ENCODE measurements at places on chromosomes 6 and 20.
A peak's percentile ranks its signal among the peaks of the same experiment; 100 is the strongest.

- DNase-seq, result peak; percentile 89
Observed at GRCh38 chr6:140774080-140774505, 1358.6 kb upstream of the GJE1 start.

- DNase-seq, result no peak
Observed at GRCh38 chr6:53796451-53796780, 1.6 kb downstream of the LRRC1 start.

GRCh38 chr20:11920083-11920482 lies 2.4 kb downstream of the BTBD3 start:
- DNase-seq, result no peak

- no peak for DNase-seq
Observed at GRCh38 chr6:157665180-157665579, 157.9 kb upstream of the SNX9 start.

- no peak for DNase-seq
Observed at GRCh38 chr20:2883726-2884637, 10.7 kb downstream of the PTPRA start.

- DNase-seq, result no peak
Observed at GRCh38 chr6:50112981-50113857, 63.5 kb upstream of the DEFB112 start.

DNA sequence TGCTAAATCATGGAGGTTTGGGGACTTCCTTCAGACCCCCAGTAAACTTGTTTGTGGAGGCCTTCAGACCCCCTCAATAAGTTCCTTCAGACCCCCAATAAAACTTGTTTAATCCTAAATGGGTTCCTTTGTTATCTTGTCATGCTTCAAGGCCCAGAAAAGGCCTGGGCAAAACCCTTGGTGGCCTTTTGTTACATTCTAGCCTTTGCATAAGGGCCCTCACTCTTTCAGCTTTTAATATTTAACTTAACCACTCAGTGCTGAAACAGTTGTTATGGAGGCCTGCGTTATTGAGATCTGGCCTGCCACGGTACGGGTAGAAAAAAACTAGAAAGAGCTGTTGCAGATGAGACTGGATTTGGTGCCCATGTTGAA lies 4.3 kb upstream of the DYNLRB1 start:
- no peak for DNase-seq

DNA sequence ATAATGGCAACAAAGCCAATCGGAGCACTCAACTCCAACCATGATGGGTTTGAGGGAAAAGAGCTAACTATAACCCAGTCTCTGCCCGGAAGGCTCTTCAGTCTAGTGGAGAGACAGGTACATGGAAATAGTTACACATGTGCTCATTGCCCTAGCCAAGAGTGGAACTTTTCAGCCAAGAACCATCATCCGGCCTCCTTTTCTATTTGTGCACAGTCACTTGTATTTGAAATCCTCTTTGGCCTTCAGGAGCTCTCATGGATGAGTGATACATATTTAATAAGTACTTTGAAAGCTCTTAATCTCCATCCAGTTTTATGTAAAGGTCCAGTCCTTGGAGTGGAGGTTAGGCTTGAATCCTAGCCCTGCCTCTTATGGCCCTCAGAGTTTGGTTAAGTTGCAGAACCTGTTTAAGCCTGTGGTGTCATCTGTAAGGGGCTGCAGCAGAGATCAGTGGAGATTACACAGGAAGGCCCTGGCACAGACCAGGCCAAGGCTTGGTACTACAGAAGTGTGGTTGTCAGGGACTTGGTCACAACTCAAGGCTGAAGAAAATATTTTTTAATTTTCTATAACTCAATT lies 72.3 kb upstream of the SMLR1 start:
- DNase-seq, result no peak

GRCh38 chr6:91476000-91476399 lies 889.1 kb upstream of the MAP3K7 start:
- peak; percentile 2 for DNase-seq

DNA sequence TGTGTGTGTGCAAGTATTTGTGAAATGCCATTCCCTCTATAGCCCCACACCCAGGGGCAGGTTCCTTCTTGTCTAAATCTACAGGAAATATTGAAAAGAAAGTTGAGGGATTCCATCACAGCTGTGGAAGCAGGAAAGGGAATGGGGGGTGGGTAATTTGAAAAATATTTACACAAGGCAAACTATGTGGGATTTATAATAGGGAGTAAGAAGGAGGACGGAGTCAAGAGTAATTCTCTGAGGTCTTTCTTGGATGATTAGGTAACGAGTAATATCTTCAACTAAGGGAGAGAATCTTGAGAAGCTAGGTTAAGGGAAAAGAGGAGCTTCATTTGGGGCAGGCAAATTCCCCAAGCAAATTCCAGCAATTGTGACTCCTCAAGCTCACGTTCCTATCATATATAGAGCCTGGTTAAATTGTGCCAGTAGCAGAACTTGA lies 113.5 kb upstream of the SGK1 start:
- peak; percentile 62 for DNase-seq

DNA sequence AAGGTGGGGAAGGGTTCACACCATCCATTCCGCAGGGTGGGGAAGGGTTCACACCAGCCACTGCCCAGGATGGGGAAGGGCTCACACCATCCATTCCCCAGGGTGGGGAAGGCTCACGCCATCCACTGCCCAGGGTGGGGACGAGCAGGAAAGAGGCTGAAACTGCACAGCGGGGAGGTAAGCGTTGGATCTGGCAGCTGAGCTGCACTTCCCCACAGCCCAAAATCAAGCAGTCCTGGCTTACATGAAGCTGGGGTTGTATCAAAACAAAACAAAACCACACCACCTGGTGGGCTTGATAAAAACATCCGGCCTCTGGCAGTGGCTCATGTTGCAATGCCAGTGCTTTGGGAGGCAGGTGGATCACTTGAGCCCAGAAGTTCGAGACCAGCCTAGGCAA lies 268.5 kb downstream of the TAF4 start:
- no peak for DNase-seq

DNA sequence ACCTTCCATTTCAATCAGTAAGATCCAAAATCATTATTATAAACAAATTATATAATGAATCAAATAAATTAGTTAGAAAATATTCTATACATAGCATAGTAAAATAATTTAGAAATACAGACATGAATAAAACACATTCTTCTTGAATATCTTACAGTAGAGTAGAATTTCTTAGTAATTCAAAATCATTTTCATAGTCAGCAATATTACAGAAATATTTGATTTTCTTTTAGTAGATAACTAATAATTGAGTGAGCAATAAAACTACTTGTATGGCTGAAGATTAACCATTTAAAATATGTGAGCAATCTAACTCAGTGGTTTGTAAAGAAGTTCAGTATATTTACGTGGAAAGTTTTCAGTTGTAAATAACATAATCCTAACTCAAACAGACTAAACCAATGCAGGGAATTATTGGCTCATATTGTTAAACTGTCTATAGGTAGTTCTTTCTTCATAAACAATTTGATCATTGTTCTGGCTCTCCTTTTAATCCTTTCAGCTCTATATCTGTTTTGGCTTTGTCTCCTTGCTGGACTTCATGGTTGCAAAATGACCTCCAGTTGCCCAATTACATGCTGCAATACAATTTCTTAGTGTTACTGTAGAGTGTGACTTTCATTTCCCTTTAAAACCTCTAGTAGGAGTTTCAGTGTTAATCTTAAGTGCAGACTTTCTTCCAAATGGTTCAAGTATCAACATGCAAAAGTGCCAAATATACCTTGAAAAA lies 307.5 kb downstream of the EYS start:
- no peak for DNase-seq

- no peak for DNase-seq
Observed at GRCh38 chr6:166952121-166952520, 4.2 kb downstream of the RNASET2 start.

- no peak for DNase-seq
Observed at GRCh38 chr20:26276554-26277210, 580.0 kb upstream of the ZNF337 start.

- no peak for DNase-seq
Observed at GRCh38 chr6:111858347-111858746, 14.9 kb downstream of the FYN start.

GRCh38 chr20:25136643-25137559 lies 55.0 kb upstream of the VSX1 start:
- peak; percentile 91 for DNase-seq

DNA sequence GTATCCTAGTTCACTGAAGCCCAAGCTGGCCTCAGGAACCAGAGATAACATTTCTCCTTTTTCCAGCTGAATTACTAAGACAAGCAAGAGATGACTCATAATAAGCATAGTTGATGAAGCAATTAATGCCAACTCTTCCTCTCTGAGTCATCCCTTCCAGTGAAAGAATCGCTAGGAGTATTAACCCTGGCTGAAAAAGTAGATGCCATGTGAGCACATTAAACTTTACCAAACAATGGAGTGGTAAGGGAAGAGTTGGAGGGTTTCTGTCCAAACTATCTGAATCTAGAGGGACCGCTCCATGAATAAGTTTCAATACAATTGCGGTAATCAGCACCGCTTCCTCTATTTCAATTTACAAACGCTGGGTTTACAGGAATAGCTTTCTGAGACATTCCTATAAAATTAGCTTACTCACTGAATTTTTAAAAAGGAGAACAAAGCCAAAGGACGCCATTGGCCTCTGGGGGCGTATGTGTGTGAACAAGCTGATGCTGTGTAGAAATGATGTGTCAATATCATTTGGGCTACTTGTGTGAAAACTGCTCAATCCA lies 48.3 kb downstream of the ATXN1 start:
- peak; percentile 96 for DNase-seq
